CD4-positive, alpha-beta T cell treated with Interleukin-15 for 4 hours (primary cell): ENCODE measurements at places on chromosomes 2 and 18.

GRCh38 chr2:211033765-211034164 lies 477.4 kb downstream of the CPS1 start:
- DNase-seq, result no peak

DNA sequence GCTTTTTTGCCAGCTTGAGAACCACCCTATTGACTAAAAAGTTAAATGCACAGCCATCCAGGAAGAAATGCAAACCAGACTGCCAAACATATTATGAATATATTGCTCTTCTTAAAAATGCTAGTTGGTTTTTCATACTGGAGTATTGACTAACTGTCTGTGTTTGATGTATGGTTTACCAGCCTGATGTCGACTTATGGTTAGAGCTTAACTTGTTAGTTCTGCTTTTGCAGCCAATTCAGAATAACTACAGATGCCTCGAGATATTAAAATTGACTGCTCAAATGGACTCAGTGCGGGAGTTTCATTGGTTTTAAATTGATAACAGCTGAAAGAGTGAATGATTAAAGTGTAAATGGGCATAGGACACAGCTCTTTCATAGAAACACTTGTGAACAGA lies 369.8 kb downstream of the ARHGAP15 start:
- no peak for DNase-seq

DNA sequence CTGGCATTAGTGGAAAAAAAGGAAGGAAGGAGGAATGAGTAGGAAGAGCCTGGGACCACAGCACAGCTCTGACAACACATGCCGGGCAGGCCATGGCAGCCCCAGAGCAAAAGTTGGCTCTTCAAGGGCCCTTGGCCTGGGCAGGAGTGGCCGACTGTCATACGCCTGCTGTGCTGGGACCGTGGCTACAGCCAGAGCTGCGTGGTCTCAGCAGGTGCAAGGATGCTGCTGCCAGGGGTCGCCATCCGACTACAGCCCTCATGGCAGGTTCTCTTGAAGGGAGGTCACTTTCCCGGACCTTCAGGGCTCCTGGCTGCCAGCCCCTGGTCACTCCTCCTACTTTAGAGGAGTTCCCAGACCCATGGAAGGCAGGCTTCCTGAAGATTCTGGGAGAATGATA lies 109.9 kb downstream of the ARL4C start:
- no peak for DNase-seq

GRCh38 chr18:34114996-34115395 lies 109.7 kb downstream of the NOL4 start:
- DNase-seq, result no peak

GRCh38 chr2:237972936-237973335 lies 6.1 kb downstream of the UBE2F start:
- no peak for DNase-seq

GRCh38 chr2:74471332-74472065 lies 981 bp downstream of the MRPL53 start:
- no peak for DNase-seq

- DNase-seq, result no peak
These were observed 128.3 kb downstream of the AFF3 start for GRCh38 chr2:100013892-100014677.

DNA sequence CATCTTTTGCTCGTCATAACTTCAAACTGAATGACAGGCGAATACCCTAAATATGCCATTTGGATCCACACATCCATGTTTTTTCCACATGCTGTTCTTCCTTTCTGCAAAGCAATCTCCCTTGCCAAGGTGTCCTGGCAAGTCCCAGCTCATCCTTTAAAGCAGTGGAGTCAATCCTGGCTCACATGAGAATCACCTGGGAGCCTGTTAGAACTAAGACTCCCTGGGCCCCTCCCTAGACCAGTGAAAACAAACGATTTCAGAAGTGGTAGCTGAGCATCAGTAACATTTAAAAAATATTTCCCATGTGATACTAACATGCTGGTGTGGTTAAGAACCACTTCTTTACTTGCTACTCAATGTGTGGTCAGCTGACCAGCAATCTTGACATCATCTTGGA lies 50.6 kb upstream of the PARD3B start:
- DNase-seq, result no peak

GRCh38 chr18:39604836-39605235 lies 2039.2 kb upstream of the CELF4 start:
- DNase-seq, result no peak

- DNase-seq, result no peak
These were observed 191.7 kb downstream of the ANKRD36C start for GRCh38 chr2:95799892-95800291.

DNA sequence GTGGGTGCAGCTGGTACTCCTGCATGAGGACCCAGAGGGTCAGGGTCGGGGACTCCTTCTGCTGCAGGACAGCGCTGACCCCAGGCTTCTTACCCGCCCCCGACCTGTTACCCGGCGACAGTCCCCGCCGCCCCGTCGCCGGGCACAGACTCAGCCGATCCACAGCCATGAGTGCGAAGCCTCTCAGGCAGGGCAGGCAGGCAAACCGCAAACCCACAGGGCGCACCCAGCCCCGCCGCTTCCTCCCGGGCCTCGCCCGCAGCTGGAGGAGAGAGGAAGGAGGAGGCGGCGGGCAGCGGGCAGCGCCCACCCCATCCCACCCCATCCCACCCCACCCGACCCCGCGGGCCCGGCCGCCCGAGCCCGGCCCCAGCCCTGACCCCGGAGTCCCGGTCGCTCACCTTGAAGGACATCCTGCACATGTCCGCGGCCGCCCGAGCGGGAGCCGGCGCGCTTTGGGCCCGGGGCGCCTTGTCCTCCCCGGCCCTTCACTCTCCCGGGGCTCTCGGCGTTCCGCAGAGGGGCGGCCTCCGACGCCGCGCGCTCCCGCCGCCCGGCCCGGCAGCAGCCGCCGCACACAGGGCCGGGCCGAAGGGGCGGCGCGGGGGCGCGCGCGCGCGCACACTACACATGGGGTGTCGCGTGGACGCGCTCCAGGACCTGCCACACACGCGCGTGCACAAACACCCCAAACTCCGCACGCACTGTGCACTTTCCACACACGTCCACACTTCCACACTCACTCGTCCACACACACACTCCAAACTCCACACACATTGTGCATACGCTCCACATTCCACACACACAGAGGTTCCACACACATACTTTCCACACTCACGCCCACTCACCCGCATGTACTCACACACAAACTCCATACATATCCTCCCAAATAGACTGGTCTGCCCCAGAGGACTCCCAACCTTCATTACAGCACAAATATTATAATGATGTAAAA lies at the start of gene ANKRD29:
ANKRD29 (minus strand) TSS at position 603 of the 955 bp plus-strand sequence; CDS start at position 422, 181 bp downstream.
- DNase-seq, result peak; percentile 50

GRCh38 chr2:222609381-222609780 lies 46.5 kb downstream of the FARSB start:
- DNase-seq, result no peak

- no peak for DNase-seq
These were observed 8.4 kb downstream of the KIF1A start for GRCh38 chr2:240811346-240812300.

GRCh38 chr2:179744401-179744800 lies 117.0 kb downstream of the ZNF385B start:
- no peak for DNase-seq

DNA sequence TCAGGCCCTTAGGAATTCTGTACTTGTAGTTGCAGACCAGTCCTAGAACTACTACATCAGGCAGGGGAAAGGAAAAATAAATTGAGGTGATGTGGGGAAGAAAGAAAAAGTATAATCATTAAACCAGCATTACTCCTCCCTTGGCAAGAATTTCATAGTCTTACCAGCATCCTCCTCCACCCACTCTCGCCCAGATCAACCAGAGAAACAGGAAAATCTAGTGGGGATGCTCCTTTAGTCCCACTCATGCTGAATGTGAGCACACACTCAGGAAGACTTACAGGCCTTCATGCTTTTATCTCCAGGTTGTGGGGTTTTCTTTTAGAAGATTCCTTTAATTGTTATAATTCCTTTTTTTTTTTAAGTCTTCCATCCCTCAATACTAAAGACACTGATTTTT lies 129.3 kb upstream of the CCDC150 start:
- no peak for DNase-seq

GRCh38 chr2:196101325-196101991 lies 32.8 kb upstream of the DNAH7 start:
- DNase-seq, result no peak

DNA sequence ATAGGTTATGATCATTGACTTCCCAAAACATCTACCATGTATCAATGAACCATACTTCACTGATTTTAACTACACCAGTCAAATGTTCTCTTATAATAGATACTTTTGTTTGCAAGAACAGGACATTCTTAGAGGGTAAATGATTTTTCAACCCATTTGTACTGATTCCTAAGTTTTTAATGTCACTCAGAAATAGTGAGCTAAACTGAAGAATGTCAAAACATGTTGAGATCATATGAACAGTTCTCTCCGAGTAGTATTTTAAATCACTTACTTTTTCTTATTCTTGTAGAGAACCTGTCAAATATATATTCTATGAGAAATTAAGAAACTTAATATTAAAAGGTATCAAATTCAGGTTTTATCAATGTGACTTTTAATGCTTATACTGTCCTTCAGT lies 1362.9 kb upstream of the SLC39A10 start:
- DNase-seq, result no peak

DNA sequence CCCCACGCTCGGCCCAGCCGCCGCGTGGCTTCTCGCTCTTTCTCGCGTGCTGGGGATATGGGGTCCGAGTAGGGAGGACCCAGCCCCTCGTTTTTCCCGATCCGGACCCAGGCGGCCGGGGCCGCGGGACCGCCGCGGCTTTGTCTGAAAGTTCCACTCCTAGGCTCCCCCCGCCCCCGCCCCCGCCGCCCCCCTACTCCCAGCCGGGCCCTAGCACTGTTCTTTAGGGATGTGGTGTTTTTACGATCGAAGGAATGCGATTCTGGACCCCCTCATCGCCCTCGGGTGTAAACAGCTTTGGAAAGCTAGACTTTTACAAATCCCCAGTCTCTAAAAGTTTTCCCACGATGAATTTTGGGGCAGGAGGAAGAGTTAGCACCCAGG lies 819 bp downstream of the TGIF1 start:
- DNase-seq, result no peak

GRCh38 chr2:240555541-240556250 lies 2.1 kb downstream of the ANKMY1 start:
- no peak for DNase-seq

DNA sequence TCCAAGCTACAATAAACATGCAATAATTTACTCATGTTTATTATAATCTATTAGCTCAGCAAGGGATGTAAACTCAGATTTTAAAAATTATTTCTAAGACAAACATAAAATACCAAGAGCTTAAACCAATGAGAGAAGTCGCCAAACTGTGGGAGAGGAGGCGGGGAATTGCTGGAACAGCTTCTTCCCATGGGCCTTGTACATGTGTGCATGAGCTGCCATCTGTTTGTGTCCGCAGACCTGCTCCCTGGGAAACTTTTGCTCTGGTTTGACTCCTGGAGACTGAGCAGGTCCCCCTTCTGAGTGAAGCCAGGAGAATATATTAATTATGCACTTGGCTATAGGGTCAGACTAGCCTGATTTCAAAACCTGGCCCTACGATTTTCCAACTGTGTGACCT lies 655.9 kb upstream of the SOX11 start:
- no peak for DNase-seq

GRCh38 chr2:214376618-214377285 lies 34.1 kb upstream of the VWC2L start:
- DNase-seq, result no peak

- no peak for DNase-seq
These were observed 55.3 kb upstream of the NABP1 start for GRCh38 chr2:191622374-191623320.

- DNase-seq, result no peak
These were observed 142.9 kb upstream of the FIGN start for GRCh38 chr2:163878718-163879117.

DNA sequence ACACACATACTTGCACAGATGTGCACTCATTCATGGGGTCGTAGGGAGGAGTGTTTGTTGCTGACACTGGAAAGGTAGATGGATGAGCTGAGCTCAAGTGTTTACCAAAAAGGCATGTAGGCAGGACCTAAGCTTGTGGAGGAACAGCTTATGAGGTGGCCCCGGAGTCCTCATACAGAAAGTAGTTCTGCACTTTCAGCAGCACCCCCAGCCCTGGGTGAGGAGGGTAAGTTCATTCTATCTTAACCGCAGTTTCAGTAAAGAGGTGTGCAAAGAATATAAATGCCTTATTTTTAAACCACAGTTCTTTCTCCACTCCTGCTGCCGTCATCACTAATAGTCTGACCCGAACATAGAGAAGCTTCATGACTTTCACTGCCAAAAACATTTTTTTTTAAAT lies 31.7 kb upstream of the RNF152 start:
- no peak for DNase-seq

DNA sequence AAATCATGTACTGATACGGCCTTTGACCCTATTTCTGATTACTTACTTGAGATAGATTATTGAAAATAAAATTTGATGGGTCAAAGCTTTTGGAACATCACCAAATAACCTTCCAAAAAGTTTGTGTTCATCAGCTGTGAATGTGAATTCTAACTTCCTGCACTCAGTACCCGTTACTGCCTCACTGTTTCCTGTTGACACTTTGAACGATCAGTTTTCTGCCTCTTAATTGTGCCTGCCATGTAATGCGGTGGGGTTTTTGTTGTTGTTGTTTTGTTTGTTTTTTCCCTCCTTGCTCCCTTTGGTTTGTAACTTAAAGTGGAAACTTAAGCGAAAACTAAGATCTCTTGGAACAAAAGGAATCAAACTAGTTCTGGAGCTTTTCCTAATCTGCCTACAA lies 18.9 kb downstream of the ATG16L1 start:
- peak; percentile 44 for DNase-seq

GRCh38 chr18:58438161-58438957 lies 190.5 kb downstream of the ALPK2 start:
- DNase-seq, result peak; percentile 17

DNA sequence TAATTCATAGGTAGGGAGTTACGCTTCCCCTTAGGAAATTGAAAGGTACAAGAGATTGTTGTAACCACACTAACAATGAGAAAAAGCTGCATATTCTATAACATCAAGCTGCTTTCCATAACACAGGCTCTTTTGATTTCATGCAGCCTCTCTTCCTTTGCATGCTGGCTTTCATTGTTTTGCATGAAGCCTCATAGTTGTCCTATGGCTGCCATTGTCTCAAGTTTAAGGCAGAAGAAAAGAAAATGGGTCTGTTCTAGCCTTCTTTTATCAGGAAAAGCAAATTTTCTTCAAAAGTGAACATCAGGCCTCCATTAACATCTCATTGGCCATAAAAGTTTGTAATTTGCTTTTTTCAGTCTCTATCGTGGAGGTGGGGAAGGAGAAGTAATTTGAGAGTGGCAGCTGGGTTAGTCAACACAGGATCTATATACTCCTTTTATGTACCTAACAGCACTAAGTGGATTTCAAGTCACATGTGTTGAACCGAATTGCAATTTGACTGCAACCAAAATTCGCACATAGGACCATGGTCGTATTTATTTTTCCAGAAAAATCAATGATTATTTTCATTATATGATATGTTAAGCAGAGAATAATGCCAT lies 248.5 kb upstream of the RND3 start:
- DNase-seq, result no peak
